ENCODE measurements at places on chromosomes 6 and 20.

GRCh38 chr20:49965781-49966305, 16.9 kb upstream of the SNAI1 start:
- DNase-seq, result no peak

DNA sequence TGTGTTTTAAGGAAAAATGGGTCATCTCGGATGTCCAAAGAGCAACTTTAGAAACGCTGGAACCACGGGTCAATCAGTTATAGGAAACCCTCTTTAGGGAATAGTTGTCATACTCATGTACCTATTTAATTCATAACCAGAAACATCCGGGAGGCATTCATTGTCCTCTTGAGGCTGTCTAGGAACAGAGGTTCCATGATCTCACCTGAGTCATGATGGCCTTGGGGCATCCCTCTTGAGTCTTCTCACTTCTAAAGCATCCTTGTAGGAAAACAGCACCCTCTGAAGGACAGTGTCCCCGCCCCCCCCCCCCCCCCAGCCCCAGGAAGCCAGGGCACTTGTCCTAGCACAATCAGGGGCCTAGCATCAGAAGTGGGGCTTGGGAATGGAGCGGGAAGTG, 46.3 kb upstream of the CDH4 start:
- DNase-seq, result no peak

GRCh38 chr6:22451962-22452361, 117.4 kb upstream of the HDGFL1 start:
- DNase-seq, result no peak

DNA sequence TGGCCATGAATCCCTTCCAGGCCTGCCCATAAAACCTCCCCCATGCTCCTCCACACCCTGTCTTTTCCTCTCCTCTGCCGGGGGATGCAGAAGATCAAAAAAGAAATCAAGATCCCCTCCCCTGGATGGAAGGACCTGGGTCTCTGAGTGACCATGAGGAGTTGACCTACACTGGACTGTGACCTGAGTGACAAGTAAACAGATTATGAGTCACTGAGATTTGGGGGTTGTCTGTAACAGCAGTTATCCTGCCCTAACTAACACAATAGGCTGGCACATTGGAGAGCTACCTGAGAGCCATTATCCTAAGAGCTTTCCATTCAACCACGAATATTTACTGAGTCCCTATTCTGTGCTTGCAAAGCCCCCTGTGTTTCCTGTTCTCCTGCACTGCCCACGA, 28.4 kb upstream of the SIRPA start:
- DNase-seq, result no peak

GRCh38 chr6:68691120-68691519, 56.0 kb downstream of the ADGRB3 start:
- DNase-seq, result no peak

DNA sequence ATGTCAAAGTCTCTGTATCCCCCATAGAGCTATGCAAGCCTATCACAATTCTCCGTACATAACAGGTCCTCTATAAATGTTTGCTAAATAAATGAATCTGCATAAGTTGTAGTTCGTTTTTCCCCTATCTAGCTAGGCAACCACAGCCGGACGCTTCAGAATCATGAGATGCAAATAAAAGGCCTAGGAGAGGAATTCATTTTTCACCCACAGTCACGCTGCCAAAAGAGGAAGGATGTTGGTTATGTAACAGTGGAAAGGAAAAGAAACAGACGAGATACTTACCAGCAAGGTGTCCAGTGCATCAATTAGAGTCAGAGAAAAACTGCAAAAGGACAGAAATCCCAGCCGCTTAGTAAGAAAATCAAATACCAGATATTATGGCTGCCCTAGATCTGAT, 2.4 kb downstream of the EDEM2 start:
- DNase-seq, result no peak

- DNase-seq, result no peak
These were observed 34.8 kb upstream of the NCOA3 start for GRCh38 chr20:47466704-47467459.

- DNase-seq, result peak; percentile 65
These were observed 17.6 kb upstream of the HLA-F start for GRCh38 chr6:29705389-29706231.

DNA sequence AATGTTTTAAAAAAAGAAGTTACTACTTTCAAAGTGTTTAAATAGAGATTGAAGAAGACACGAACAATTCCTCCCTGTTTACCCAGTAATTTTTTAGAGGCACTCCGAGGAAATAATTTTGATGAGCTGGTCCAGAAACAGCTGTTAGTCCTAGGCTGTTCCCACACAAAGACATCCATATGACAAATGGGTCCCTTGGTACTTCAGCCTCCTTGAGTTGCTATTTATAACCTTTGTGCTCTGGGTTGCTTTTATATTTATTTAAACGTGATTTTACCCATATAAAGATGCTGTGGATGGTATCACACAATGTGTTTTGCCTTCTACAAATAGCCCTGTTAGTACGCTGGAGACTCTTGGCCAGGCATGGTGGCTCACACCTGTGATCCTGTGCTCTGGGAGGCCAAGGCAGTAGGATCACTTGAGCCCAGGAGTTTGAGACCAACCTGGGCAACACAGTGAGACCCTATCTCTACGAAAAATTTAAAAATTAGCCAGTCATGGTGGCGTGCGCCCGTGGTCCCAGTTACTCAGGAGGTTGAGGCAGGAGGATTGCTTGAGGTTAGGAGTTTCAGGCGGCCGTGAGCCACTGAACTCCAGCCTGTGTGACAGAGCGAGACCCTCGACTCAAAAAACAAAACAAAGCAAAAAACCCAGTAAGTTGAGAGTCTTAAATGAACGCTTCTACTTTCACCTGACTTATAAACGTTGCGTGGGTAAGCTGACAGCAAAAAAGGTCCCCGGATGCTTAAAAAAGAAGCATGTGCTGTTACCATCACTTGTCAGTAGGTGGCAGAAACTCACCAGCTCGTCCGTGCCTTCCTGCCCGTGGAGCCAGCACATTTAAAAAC, 56.9 kb upstream of the ARMH2 start:
- peak; percentile 85 for DNase-seq

GRCh38 chr6:167589615-167589940, 237.1 kb upstream of the AFDN start:
- DNase-seq, result no peak

GRCh38 chr6:149636124-149636523, 12.4 kb downstream of the KATNA1 start:
- peak; percentile 30 for DNase-seq

DNA sequence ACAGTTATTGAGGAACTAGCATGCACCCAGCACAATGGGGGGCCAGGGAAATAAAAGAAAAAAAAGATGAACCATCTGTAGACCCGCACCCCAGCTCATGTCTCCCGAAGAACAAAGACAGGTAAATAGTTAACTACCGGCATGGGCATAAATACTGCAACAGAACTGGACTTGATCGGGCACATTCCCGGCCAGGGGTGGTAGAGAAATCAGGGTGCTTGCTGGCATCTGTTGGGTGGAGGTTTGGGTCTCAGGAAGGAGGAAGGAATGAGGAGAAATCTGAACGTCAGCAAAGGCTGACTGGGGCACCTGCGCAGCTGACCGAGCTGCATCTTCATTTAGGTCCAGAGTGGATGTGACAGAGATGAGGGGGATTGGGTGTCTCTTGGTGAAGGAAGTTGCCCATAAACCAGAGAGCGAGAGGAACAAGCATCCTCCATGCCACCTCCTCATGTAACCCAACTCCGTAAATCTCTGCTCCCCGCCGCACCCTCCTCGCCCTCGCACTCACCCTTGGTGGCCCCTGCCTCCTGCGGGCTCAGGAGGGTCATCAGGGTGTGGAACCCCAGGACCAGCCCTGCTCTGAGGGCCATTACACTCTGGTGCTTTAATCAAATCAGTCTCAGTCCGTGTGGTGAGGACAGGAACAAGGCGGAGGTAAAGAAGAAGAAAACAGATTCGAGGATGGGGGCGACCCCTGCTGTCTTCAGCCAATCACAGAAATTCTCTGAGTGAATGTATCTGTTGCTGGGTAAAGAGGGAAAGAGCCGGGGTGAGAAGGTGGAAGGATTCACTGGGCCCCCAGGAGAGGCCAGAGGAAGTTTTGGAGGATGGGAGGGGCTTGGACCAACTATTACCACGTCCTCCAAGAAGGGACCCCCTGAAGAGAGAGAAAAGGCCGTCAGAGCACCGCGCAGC, at the start of gene HLA-DOA:
Gene HLA-DOA (minus strand): TSS at position 648 of the 918 bp plus-strand sequence.
- DNase-seq, result peak; percentile 54

- DNase-seq, result no peak
These were observed 34.7 kb upstream of the LAMA4 start for GRCh38 chr6:112289038-112289566.

DNA sequence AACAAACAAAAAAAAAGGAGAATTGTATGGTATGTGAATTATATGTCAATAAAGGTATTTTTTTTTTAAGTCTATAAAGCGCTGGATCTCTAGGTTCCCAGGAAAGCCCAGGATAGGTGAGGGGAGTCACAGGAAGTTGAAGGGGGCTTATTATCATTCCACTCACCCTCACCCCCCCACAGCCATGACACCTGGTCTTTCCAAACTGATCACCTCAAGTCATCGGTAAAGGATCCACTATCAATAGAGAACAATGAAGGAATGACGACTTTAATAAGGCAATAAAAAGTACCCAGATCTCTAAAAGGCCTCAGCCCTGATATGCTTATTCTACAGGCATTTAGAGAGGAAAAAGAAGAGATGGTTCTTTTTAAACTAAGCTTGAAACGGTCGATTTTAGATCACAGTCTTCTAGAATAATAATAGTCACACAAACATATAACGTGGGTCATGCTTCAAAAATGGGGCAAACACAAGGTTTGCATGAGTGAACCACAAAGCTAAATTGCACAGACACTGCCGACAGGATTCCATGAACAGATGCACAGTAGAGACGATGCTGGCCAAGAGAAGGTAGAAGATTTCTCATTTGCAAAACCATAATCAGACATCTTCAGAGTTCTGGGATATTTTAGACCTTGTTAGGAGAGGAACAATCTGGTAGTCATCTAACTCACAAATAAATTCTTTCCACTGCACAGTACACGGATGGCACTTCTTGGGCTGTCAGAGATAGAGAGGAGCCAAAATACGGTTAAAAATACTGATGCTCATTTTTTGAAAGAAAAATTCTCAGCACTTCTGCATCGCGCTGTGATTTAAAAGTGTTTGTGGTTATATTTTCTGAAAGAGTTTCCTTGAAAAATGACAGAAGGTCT, 21.0 kb downstream of the ZMYND8 start:
- no peak for DNase-seq

GRCh38 chr6:28353981-28354676, 4.4 kb downstream of the ZKSCAN3 start:
- DNase-seq, result no peak

- no peak for DNase-seq
These were observed 3.0 kb upstream of the CDK5RAP1 start for GRCh38 chr20:33404281-33404680.

DNA sequence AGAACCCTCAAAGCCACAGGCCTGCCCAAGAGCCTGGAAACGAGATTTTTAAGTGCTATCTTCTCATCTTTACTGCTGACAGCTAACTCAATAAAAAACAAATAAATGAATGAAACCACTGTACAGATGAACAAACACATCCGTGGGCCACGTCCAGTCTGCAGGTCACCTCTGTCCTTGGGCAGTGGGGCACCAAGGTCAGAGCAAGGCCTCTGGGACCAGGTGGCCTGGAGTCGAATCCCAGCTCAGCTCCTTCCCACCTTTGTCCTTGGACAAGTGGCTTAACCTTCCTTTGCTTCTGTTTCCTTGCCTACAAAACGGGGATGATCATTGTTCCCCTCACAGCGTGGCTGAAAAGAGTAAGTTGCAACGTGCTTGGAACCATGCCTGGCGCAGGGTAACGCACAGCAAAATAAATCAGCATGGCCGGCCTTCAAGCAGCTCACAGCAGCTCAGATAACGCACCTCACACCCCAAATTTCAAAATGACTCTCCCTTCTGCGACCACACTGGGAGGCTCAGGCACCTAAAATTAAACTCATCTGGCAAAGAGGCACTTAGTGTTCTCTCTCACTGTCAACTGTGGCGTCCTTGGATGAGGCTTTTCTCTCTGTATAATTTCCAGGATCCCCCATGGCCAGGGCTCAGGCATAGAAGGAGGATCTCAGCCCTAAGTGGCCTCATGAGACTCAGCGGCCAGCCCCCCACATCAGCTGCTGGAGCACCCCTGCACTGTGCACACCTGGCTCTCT, 35.7 kb downstream of the RRBP1 start:
- DNase-seq, result peak; percentile 42

- no peak for DNase-seq
These were observed 83.7 kb downstream of the HMGCLL1 start for GRCh38 chr6:55495277-55495676.

DNA sequence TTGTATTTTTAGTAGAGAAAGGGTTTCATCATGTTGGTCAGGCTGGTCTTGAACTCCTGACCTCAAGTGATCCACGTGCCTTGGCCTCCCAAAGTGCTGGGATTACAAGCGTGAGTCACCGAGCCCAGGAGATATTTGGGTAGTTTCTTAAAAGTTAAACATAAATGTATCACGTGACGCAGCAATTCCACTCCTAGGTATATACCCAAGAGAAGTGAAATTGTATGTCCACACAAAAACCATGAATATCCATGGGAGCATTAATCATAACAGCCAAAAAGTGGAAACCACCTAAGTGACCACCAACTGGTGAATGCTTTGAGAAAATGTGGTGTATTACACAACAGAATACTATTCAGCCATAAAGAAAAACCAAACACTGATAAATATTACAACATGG, 164.8 kb downstream of the MRPL14 start:
- no peak for DNase-seq

- DNase-seq, result no peak
These were observed 112.8 kb downstream of the LAMP5 start for GRCh38 chr20:9627219-9627618.

DNA sequence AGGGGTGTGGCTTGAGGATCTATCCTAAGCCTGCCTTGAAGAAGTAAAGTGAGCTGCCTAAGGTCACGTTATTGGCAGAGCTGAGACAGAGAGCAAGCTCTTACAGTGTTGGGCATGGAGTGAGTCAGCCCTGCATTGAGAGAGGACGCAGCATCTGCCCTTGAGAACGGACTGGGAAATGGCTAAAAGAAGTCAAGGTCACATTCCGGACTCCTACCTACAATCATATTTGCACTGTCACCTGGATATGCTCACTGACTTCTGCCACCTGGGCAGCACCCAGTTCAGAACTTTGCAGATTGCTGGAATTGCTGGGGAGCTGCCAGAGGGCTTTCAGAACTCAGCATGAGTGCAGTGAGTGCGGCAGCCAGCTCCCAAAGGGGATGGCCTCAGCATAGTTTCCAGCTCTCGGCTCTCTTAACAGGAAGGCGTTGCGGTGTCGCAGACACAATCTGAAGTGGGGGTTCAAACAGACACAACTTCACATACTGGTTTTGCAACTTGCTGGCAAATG, 199.3 kb upstream of the SGK1 start:
- no peak for DNase-seq

GRCh38 chr6:15623276-15624116, 39.3 kb downstream of the DTNBP1 start:
- DNase-seq, result peak; percentile 67

DNA sequence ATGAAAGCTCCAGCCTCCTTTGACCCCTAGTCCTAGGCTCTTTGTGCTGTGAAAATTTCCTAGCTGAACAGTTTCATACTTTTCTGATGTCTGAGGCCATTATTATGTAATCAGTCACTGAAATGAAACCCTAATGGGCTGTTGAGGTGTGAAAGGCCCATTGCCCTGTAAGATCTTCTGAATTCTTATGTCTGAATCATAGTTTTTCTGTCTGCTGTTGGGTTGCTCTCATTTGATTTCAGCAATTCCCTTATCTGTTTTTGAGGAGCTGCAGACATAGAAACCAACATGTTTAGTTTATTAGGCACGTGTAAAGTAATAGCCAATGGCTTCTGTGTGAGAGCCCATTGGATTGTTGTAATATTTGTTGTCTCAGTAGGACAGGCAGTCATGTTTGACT, 118.1 kb downstream of the EYA4 start:
- no peak for DNase-seq
